ENCODE measurements at places on chromosomes 11 and 22.

GRCh38 chr11:44573333-44573732, 7.9 kb downstream of the CD82 start:
- DNase-seq, result no peak

DNA sequence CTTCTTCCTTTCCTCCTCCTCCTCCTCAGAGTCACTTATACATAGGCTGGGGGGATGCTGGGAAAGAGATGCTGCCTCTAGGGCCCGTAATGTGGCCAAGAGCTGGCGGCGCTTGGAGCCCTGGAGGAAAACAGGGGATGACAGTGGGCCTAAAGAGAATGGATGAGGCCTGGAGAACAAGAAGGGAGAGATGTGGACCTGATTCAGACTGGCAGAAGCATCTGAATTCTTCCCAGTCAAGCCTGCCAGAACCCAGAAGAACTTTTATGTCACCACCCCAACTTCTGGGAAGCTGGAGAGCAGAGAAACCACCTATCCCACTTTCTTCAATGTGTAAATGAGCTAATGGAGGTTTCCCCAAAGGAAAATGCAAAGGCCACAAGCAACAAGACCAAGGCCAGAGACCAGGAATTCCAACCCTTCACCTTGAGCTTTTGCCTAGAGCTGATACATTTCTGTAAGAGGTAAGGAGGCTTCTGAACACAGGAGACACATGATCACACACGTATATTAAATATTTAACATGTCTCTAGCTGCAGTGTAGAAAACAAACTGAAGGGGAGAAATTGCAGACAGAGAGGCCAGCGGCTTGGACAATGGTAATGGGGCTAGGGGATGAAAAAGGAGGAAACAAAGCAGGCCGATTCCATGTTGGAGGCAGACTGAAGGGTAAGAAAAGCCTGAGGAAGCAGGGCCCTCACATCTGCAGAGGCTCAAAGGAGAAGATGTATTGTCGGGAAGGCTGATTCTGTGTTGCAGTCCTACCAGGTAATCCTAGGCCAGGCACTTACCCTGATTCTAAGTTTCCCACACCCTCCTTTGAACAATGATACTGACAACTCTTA, 1.1 kb downstream of the RRP8 start:
- DNase-seq, result no peak

DNA sequence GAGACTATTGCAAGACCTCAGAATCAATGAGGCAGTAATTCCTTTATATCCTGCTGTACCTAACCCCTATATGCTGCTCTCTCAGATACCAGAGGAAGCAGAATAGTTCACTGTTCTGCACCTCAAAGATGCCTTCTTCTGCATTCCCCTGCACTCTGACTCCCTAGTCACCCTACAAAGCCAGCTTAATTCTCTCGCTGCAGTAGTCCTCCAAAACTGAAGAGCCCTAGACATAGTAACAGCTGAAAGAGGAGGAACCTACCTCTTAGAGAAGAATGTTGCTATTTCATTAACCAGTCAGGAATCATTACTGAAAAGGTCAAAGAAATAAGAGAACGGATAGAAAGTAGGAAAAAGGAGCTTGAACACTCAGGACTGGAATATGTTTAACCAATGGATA, 49.3 kb downstream of the PRSS23 start:
- DNase-seq, result no peak

- DNase-seq, result no peak
These were observed 12.3 kb downstream of the TMEM216 start for GRCh38 chr11:61404641-61405040.

GRCh38 chr11:111836721-111837120, 34.7 kb downstream of the ALG9 start:
- DNase-seq, result no peak

DNA sequence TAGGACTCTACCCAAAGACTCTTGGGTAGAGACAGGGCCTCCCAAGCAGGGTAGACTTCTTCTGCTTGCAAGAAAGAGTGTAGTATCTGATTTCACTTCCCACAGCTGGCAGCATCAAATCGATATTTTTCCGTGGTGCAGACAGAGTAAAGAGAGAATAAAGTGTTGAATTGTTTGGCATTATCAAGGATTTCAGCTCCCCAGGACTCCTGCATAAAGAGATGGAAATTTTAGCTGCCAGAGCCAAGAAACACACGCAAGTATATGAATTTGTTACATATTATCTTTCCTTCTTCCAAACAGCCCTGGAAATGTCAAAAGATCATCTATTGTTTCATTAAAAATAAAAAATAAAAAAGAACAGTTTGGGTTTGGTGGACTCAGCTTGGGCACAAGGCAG, 136.8 kb downstream of the PKNOX2 start:
- peak; percentile 55 for DNase-seq

DNA sequence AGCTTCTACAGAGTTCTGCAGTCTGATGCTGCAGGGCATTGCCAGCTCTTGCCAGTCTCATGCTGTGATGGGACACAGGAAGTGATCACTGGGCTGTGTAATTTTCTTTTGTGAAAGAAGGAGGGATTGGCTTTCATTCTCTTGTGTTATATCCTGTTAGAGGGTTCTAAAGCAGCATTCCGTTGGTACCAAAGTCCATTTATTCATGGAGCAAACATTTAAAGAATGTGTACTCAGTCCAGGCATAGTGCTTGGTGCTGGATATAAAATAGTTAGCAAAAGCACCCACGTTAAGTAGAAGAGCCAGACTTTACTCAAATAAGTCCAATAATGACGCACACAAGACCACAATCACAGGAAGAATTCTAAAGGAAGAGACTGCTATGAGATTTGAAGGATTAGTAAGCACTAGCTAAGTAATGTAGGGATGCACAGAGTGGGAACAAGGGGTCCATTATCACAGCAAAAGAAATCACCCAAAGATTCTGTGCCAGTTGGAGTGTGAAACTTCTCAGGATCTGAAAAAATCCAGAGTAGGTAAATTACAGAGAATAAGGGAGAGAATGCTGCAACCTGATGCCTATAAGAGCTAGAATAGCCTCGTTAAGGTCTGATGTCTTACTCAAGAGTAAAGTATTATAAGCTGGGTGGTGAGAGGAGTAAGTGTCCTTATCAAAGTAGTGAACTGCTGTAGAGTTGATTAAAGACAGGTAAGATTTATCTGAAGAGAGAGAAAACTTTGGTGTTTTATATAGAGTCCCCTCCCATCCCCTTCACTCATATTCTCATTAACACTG, 728.3 kb downstream of the METTL15 start:
- no peak for DNase-seq

- no peak for DNase-seq
These were observed 125.7 kb downstream of the WT1 start for GRCh38 chr11:32309530-32310213.

- DNase-seq, result no peak
These were observed at the start of gene ACR for GRCh38 chr22:50737728-50738648. ACR (plus strand) TSS chr22:50738204; CDS start chr22:50738236, 32 bp downstream.

DNA sequence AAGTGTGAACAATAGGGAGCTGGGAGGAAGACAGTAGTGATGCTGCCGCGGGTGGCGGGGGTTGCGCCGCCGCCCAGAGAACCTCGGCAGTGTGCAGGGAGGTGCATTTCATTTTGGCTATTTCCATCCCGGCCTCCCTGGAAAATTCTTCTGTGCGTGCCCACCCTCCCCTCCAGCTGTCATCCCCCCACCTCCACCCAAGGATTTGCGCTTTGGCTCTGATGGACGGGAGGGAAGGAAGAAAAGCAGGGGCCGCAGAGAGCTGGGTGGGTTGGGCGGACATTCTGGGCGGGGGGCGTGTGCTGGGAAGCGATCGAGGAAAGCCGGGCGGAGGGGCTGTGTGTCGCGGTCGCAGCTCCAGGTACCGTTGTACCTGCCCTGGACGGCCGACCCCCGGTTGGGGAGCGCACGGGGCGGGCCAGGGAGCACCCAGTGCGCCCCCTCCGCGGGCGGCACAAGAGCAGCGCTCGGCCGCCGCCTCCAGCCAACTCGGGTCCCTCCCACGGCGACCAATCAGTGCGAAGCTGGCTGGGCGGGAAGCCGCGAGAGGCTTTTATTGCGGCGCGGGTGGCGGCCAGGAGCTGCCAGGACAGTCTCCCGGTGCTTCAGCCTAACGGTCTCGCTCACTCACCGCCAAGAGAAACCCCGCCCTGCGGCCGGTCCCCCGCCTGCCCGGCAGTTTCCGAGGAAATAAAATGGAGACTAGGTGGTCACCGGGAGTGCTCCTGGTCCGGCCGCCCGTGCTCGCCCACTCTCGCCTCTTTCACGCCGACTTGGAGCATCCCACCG, 1.6 kb downstream of the NCAM1 start:
- DNase-seq, result peak; percentile 93

GRCh38 chr22:23128269-23129108, 13.3 kb downstream of the RSPH14 start:
- DNase-seq, result peak; percentile 51

DNA sequence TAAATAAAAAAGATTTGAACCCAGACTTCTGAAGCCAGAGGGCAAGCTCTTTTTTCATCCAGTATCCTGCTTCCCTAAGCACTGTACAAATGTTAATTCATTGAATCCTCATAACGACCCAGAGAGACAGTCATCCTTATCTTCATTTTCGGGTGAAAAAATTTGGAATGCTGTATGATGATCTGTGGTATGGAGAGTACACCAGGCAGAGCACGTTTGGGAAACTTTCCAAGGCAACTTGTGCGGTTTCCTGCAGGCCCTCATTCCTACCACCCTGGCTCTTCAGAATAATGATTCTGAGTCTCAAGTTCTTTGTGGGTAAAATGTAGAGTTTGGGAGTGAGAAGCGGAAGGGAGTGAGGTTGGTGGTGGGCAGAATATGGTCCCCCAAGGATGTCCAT, 177.9 kb upstream of the CADM1 start:
- no peak for DNase-seq

GRCh38 chr11:46049325-46049897, 71.8 kb downstream of the PHF21A start:
- peak; percentile 10 for DNase-seq

GRCh38 chr11:118899706-118900360, 16.1 kb downstream of the CXCR5 start:
- no peak for DNase-seq

GRCh38 chr22:37570661-37570976, 9.3 kb downstream of the LGALS2 start:
- DNase-seq, result no peak

- no peak for DNase-seq
These were observed 249.3 kb downstream of the DDX10 start for GRCh38 chr11:108914211-108914610.

DNA sequence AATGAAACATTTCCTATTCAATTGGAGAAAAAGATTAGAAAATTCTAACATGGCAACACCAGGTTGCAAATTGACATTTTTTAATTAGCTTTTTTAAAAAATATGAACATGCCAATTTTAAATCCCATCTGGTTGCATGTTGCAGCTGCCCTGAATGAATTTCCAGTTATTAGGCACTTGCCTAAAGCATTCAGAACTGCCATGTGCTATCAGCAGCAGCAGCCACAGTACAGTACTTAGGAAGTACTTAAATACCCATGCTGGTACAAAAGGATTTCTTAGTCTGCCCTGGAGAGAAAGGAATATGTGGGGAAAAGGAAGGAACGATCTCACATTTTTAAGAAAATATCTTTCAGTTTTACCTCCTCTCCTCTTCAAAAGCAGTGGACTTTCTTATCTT, 46.2 kb downstream of the FAM168A start:
- DNase-seq, result no peak

GRCh38 chr11:120065876-120066275, 72.0 kb downstream of the TRIM29 start:
- DNase-seq, result no peak

- DNase-seq, result no peak
These were observed 4.6 kb downstream of the WT1 start for GRCh38 chr11:32430568-32431381.

DNA sequence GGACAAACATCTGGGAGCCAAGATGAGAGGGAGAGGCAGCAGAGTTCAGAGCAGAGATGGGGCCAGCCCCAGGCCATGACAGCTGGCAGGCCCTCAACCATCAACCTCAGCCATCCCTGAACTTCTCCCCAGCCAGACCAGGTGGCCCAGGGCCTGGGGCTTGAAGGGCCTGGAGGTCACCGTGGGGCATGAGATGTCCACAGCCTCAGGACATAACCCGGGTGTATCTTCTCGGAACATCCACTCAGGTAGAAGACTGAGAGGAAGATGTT, 12.4 kb upstream of the SLC39A13 start:
- no peak for DNase-seq

- no peak for DNase-seq
These were observed 51.6 kb upstream of the TTLL12 start for GRCh38 chr22:43238526-43239006.

DNA sequence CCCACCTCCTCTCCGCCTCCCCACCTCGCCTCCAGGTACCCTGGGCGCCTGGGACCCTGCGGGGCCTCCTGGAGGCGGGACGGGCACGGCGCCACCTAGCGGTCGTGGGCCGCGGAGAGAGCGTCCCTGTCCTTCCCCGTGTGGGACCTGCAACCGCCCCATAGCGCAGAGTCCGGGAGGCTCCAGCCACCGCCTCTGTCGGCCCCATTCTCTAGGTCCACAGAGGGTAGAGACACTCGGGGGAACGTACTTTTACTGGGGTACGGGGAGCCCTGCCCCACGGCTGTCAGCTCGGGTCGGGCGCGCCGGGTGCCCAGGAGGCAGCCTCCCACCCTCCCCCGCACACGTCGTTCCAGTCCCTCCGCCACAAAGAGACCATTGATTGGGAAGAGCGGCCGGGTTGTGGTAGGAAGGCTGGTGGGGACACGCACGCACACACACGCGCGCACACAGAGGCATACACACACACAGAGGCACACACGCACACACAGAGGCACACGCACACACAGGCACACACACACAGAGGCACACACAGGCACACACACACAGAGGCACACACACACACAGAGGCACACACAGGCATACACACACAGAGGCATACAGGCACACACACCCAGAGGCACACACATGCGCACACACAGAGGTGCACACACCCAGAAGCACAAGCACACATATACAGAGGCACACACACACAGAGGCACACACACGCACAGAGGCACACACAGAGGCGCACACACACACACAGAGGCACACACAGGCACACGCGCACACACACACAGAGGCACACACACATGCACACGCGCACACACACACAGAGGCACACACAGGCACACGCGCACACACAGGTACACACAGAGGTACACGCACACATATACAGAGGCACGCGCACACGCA, 12.6 kb upstream of the NECTIN1 start:
- DNase-seq, result no peak

GRCh38 chr22:40077646-40078016, 82.9 kb downstream of the FAM83F start:
- no peak for DNase-seq

DNA sequence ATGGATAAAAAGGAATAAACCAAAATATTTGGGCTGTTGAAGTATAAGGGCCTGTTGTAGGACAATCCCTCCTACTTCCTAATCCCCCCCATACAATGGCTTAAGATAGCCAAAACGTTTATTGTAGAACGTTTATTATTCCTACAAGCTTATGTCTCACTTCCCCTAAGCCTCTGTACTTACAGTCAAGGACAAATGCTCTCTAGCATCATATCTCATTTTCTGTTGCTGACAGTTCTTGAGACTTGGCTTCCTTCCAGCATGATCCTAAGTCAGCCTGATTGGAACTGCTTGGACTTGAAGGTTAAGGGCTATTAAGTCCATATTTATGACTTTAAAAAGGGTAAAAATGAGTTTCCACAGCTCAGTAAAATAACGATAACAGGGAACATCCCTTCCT, 8.8 kb downstream of the MISFA start:
- DNase-seq, result no peak
